Tibial artery (tissue), 4 donors: ENCODE measurements at places on chromosomes 7 and 10.

DNA sequence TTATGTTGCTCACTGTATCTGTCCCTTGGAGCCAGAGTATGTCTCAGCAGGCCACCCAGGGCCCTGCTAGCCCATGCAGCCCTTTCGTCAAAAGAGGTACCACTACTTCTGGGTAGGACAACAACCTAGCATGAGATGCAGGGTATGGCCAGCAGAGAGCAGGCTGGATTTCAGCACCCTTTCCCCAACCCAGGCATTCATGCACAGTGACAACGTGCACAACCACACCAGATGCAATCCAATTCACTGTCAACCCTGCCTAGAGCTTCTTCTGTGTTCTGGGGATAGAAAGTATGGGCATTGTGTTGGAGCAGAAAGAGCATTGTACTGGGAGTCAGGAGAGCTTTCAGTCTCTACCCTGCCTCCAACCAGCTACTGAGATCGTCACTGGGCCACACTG lies 37.9 kb downstream of the JAZF1 start:
- no peak overlapping the region for H3K27ac ChIP-seq
- DNase-seq = no peak
- H3K27me3 ChIP-seq = no peaks in the 10 kb centered on the region
- H3K4me3 ChIP-seq = no peak overlapping the region

GRCh38 chr7:150358988-150359621 lies 9.5 kb upstream of the REPIN1 start:
- DNase-seq = no peak
- H3K4me3 ChIP-seq = no peak overlapping the region

- H3K27me3 ChIP-seq = no peaks in the 10 kb centered on the region
- H3K27ac ChIP-seq = no peak overlapping the region
- no peak for DNase-seq
- H3K4me1 ChIP-seq = peaks cover 7% of the 10 kb centered on the region
- peaks cover 46% of the 10 kb centered on the region for H3K36me3 ChIP-seq
Measured at GRCh38 chr10:12013926-12014325, 28.7 kb downstream of the UPF2 start.

- no peaks in the 10 kb centered on the region for H3K4me1 ChIP-seq
- H3K27me3 ChIP-seq = no peaks in the 10 kb centered on the region
- no peak for DNase-seq
- H3K36me3 ChIP-seq = no peaks in the 10 kb centered on the region
Measured at GRCh38 chr10:77308084-77308732, 329.4 kb downstream of the KCNMA1 start.

- H3K27me3 ChIP-seq = no peaks in the 10 kb centered on the region
- H3K4me1 ChIP-seq = no peaks in the 10 kb centered on the region
- DNase-seq = no peak
- H3K27ac ChIP-seq = no peak overlapping the region
Measured at GRCh38 chr10:67697724-67698131, 1.7 kb upstream of the CTNNA3 start.

DNA sequence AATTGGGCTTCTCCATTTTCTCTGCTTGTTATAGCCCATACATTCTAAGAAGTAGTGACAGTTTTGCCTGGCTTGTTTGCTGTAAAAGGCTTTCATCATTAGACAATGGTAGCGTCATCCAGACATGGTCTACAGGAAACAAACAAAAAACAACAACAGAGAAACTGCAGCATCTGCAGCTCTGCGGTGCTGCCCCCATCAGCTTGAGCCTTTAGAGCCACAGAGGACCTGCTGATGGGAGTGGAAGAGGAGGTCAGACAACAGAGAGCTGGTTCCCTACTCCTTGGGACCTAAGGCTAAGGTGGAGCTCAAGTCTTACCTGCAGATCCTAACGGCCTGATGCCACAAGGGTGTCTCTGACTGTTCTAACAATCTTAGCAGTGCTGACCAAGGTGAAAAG lies 3.1 kb downstream of the INA start:
- H3K36me3 ChIP-seq = no peaks in the 10 kb centered on the region
- peaks cover 15% of the 10 kb centered on the region for H3K4me1 ChIP-seq
- no peak for DNase-seq
- H3K27me3 ChIP-seq = peaks cover 72% of the 10 kb centered on the region
- no peak overlapping the region for H3K27ac ChIP-seq

- H3K36me3 ChIP-seq = peaks cover 12% of the 10 kb centered on the region
- no peaks in the 10 kb centered on the region for H3K4me1 ChIP-seq
- no peak for DNase-seq
- H3K27ac ChIP-seq = no peak overlapping the region
- no peak overlapping the region for H3K4me3 ChIP-seq
- H3K27me3 ChIP-seq = no peaks in the 10 kb centered on the region
Measured at GRCh38 chr7:33392148-33392547, 262.8 kb downstream of the BBS9 start.

DNA sequence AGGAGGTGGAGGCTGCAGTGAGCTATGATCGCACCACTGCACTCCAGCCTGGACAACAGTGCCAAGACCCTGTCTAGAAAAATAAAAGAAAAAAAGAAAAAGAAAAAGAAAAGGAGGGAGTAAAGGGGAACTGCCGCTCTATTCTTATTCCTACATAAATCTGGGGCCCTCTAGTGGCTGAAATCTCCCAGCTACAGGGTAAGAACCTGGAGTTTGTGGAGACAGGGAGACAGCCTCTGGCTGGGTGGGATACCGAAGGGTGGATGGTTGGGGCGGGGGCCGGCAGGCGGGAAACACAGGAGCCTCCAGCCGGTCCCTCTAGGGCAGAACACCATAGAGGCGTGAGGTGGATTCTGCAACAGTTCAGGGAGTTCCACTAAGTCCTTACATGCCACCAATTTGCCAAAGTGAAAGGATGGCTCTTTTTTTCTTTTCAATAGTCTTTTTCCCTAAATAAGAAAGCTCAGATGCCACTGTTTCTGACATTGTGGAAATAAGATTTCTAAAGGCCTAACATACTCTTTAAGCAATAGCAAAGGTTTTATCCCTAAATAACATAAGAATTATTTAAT lies 117.3 kb downstream of the SVIL start:
- DNase-seq = no peak
- peaks cover 51% of the 10 kb centered on the region for H3K36me3 ChIP-seq
- H3K27me3 ChIP-seq = no peaks in the 10 kb centered on the region
- H3K27ac ChIP-seq = peak overlapping the region; percentile 59

GRCh38 chr7:39691821-39692220 lies 68.4 kb downstream of the RALA start:
- no peak overlapping the region for H3K4me3 ChIP-seq
- H3K4me1 ChIP-seq = no peaks in the 10 kb centered on the region
- DNase-seq = no peak

DNA sequence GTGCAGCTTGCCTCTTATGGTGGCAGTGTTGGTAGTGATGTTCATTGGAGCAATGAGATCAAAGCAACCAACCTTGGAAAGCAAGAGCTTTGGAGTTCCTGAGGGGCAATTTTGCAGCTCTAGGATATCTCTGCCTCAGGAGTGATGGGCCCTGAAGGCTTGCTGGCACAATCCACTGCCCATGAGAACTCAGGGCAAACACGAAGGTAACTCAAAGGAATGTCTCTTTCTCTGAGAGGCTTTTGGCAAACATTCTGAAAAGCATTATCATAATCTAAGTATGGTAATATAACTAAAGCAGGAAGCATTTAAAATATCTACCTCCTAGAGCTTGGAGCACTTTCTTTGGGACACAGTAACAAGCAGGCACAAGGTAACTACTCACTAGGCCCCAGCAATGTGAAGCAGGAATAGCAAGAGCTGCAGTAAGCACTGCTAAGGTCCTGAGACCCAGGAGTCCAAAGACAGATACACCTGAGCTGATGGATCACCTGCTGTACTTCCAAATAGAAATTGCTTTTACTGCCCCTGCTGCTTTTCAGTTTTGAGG lies 103.1 kb downstream of the NRF1 start:
- H3K4me3 ChIP-seq = no peak overlapping the region
- H3K4me1 ChIP-seq = no peaks in the 10 kb centered on the region
- H3K27me3 ChIP-seq = no peaks in the 10 kb centered on the region
- no peak for DNase-seq
- H3K27ac ChIP-seq = no peak overlapping the region

DNA sequence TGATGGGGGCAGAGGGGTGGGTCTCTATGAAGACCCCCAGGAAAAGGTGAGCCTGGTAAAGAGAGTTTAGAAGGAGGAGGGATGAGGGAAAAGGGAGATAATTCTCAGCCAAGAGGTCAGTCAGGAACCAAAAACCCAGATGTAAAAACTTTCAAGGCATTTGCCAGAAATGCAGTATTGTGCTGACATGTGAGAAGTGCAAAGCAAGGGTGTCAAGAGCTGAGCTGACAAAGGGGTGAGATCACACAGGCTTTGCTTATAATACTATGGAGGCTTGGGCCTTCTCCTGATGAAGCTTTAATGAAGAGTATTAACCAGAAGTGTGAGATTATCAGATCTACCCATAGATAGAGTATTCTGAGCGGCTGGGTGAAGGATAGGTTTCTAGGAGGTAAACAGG lies 22.3 kb upstream of the IFRD1 start:
- H3K27ac ChIP-seq = no peak overlapping the region
- DNase-seq = no peak
- no peaks in the 10 kb centered on the region for H3K27me3 ChIP-seq
- H3K4me3 ChIP-seq = no peak overlapping the region
- H3K36me3 ChIP-seq = no peaks in the 10 kb centered on the region

GRCh38 chr7:87336136-87336535 lies 9.3 kb upstream of the CROT start:
- no peaks in the 10 kb centered on the region for H3K27me3 ChIP-seq
- no peaks in the 10 kb centered on the region for H3K4me1 ChIP-seq
- H3K27ac ChIP-seq = no peak overlapping the region
- no peak for DNase-seq

DNA sequence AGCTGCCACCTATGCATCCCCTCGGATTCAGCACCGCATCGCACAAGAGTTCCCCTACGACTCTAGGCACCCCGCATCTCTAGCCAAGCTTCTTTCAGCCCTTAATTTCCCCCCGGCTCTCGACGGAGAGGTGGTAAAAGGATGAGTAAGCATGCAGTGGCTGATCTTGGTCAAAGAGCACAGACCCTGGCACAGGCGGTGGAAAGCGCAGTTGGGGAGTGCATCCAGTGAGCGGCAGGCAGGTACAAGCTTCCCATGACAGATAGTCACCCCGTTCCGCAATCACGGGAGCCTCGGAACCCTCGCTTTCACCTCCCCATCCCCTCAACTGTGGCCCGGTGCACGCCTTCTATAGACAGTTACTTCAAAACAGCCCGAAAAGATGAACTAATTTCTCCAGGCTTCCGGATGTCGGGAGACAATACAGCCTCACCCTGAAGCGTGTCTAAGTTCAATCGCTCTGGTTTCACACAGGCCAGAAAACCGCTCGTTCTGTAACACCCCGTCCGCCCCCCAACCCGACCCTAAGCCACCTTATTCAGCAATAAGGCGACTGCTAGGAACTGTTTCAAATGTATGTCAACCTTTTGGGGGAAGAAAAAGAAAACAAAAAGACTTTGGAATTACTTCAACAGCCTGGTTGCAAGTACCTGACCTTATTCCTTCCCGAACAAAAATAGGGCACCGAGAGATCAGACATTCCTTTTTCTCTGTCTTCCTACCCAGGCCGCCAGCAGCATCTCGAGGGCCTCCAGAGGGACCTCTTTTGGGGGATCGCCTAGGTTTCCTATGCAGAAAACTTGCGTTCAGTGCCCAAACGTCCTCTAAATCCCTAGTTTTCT lies 1.4 kb downstream of the RHEB start:
- peaks cover 12% of the 10 kb centered on the region for H3K4me1 ChIP-seq
- no peaks in the 10 kb centered on the region for H3K36me3 ChIP-seq
- H3K27ac ChIP-seq = peak overlapping the region; percentile 100
- H3K27me3 ChIP-seq = no peaks in the 10 kb centered on the region

DNA sequence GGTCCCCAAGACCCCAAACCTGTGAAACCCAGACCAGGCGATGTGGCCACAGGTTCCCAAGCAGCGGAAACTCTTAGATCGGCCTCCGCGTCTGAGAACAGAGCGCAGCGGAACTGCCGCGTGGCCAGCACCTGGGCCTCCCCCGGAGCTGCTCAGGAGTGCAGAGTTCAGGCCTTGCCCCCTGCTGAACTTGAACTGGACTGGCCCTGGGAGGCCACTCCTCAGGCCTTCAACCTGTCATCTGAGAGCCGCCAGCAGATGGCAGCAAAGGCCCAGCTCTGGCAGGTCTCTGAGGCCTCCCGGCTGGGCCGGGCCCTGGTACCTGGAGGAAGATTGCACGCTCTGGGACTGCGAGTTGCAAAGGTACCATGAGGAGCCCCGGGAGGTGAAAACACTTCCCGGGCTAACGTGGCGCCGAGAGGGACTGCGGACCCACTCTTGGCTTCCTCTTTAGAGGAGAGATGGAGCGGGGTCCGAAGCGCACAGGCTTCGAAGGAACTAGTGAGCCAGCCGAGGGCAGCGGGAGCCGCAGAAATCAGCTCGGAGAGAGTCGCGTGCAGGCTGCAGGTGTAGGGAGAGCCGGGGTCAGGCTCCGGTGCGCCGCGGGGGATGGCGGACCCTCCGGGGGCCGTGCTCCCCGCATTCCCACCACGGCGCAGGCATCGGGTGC lies 89.2 kb downstream of the PAXIP1 start:
- H3K27me3 ChIP-seq = no peaks in the 10 kb centered on the region
- no peaks in the 10 kb centered on the region for H3K36me3 ChIP-seq
- DNase-seq = peak; percentile 86
- H3K4me3 ChIP-seq = peak overlapping the region; percentile 33

DNA sequence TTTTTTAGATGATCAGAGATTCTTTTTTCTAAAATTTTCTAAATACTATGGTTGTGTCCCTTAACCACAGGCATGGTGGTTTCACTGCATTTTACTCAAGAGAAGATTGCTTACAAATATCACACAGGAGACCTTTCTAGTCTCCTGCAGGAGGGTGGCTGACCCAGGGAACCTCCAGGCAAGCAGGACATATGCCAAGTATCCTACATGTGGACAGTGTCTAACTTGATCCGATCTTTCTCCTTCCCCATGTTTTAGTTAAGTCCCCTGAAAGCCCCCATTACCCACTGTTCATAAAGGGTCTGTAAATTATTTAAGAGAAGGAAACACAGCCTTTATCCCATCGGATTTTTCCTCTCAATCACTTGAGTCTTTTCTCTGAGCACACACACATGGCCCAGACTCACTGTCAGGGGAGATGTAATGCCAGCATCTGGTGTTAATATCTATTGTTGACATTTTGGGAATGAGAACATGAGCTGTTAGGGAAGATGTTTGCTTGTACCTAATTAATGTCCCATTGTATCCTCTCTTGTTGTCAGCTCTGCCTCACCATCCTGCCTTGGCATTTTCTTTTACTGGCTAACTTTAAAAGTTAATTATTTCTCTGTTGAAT lies 755.2 kb downstream of the AUTS2 start:
- DNase-seq = no peak
- H3K36me3 ChIP-seq = no peaks in the 10 kb centered on the region
- H3K27me3 ChIP-seq = no peaks in the 10 kb centered on the region
- H3K27ac ChIP-seq = no peak overlapping the region

DNA sequence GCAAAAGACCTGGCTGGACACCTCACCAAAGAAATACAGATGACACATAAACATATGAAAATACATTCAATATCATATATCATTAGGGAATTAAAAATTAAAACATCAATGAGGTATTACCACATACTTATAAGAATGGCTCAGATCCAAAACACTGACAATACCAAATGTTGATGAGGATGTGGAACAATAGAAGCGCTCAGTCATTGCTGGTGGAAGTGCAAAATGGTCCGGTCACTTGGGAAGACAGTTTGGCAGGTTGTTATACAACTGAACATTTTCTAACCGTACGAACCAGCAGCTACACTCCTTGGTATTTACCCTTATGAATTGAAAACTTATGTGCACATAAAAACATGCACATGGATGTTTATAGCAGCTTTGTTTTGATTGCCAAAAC lies 38.5 kb downstream of the ZMYND11 start:
- H3K4me3 ChIP-seq = no peak overlapping the region
- no peaks in the 10 kb centered on the region for H3K27me3 ChIP-seq
- H3K27ac ChIP-seq = no peak overlapping the region
- H3K4me1 ChIP-seq = no peaks in the 10 kb centered on the region
- no peaks in the 10 kb centered on the region for H3K36me3 ChIP-seq
